ENCODE measurements at places on chromosomes 13 and 19. TPM values are rescaled to one million over a fixed set of nuclear protein-coding genes. Genes with fewer than 3 reads are reported as not detected.
A peak's percentile ranks its signal among the peaks of the same experiment; 100 is the strongest.

SPRED3 gene
- total RNA-seq = not detected

- H3K4me1 ChIP-seq = peaks cover 44% of the 10 kb centered on the region
- H3K27ac ChIP-seq = peak overlapping the region; percentile 96
- DNase-seq = peak; percentile 76
- no peaks in the 10 kb centered on the region for H3K36me3 ChIP-seq
- no peaks in the 10 kb centered on the region for H3K27me3 ChIP-seq
- peak overlapping the region; percentile 62 for H3K4me3 ChIP-seq
These were observed 63.9 kb upstream of the STARD13 start for GRCh38 chr13:33349288-33349985.

GRCh38 chr19:34881982-34882381 lies 44.7 kb upstream of the ZNF30 start:
- H3K36me3 ChIP-seq = no peaks in the 10 kb centered on the region
- DNase-seq = no peak
- no peak overlapping the region for H3K27ac ChIP-seq
- no peak overlapping the region for H3K4me3 ChIP-seq
- no peaks in the 10 kb centered on the region for H3K4me1 ChIP-seq
- H3K27me3 ChIP-seq = no peaks in the 10 kb centered on the region

PABPC3 gene
- total RNA-seq = not detected

- H3K27ac ChIP-seq = no peak overlapping the region
- no peak for DNase-seq
- peaks cover 5% of the 10 kb centered on the region for H3K36me3 ChIP-seq
- no peaks in the 10 kb centered on the region for H3K27me3 ChIP-seq
- no peaks in the 10 kb centered on the region for H3K4me1 ChIP-seq
- H3K4me3 ChIP-seq = no peak overlapping the region
These were observed 70.0 kb downstream of the ZNF568 start for GRCh38 chr19:36986131-36986530.

DNA sequence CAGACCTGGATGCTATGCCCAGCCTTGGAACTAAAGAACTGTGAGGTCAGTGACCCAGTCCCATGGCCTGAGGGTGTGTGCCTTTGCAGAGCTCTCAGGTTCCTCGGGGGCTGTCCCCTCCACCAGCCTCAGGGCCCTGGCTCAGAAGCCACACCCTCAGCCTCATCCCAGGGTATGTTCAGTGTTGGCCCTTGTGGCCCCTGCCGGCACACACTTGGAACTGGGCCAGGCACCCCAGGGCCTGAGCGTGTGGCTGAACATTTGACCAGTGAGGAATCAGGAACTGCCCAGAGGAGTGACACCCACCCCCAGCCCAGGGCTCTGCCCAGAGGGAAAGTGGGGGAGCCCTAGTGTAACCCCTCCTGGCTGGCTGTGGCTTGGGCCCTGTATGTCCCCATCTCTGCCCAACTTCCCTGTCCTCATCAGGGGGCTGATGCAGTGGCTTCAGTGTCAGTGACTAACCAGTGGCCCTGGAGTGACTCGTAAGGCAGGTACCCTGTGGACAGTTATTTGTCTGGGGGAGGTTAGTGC lies 10.0 kb downstream of the NKPD1 start:
- no peak overlapping the region for H3K4me3 ChIP-seq
- H3K27me3 ChIP-seq = peaks cover 41% of the 10 kb centered on the region
- H3K4me1 ChIP-seq = peaks cover 28% of the 10 kb centered on the region
- H3K36me3 ChIP-seq = peaks cover 12% of the 10 kb centered on the region
- no peak for DNase-seq
- no peak overlapping the region for H3K27ac ChIP-seq

- no peak overlapping the region for H3K4me3 ChIP-seq
- H3K27me3 ChIP-seq = no peaks in the 10 kb centered on the region
- peak overlapping the region; percentile 73 for H3K27ac ChIP-seq
- H3K36me3 ChIP-seq = no peaks in the 10 kb centered on the region
These were observed 83.5 kb upstream of the RNF113B start for GRCh38 chr13:98260357-98261164.

GRCh38 chr13:78012046-78012445 lies 93.4 kb upstream of the EDNRB start:
- H3K4me3 ChIP-seq = no peak overlapping the region
- no peaks in the 10 kb centered on the region for H3K27me3 ChIP-seq
- H3K27ac ChIP-seq = no peak overlapping the region
- H3K4me1 ChIP-seq = no peaks in the 10 kb centered on the region

LMTK3 gene
- 1.1 TPM for total RNA-seq

DNA sequence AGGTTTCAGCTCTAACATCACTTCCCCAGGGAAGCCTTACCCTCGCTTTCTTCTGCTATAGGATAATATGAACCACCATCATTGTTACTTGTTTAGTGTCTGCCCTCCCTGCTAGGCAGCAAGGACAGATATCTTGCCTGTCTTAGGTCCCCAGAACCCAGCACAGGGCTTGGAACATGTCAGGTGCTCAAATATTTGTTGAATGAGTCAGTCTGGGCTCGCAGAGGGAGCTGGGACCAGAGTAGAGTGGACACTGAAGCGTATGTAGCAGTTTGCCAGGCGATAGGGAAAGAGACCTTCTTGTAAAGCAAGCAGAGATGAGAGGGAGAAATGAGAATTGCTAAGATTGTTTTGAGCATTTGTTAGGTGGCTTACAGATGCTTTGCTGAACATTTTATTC lies 11.7 kb downstream of the BCKDHA start:
- no peaks in the 10 kb centered on the region for H3K4me1 ChIP-seq
- H3K27me3 ChIP-seq = no peaks in the 10 kb centered on the region
- DNase-seq = no peak
- no peak overlapping the region for H3K4me3 ChIP-seq
- peaks cover 22% of the 10 kb centered on the region for H3K36me3 ChIP-seq

DNA sequence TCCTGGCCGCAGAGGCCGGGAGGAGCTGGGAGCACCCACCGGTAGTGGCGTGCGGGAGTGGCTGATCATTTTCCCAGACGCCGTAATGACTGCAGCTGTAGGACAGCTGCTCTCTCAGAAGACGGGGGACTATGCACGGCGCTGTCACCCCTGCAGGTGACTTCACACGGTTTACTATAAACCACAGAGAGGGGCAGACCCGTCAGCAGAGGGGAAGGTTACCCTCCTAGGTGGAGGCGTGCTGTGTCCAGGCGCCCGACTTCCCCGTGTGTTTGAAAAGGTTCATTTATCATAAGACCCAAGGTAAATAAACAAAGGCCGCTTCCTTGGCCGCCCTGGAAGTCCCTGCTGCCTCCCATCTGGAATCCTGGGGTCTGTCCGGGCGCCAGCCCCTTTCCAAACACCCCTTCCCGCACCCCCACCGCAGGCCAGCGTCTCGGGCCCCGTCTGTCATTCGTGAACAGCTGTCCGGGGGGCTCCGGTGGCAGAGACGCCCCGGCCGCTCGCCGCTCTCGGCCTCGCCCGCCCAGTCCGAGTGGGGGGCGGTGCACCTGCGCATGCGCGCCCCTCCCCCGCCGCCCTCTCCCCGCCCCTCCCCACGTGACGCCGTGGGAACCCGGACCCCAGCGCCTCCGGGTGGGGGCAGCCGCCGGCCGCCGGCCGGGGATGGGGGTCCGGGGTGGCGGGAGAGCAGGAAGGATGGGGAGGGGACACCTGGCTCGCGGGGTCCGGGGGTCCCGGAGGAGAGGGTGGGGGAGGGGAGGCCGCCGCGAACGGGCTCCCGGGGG lies 915 bp downstream of the SHC2 start:
- H3K4me1 ChIP-seq = peaks cover 16% of the 10 kb centered on the region
- no peaks in the 10 kb centered on the region for H3K36me3 ChIP-seq
- peak overlapping the region; percentile 82 for H3K27ac ChIP-seq
- no peaks in the 10 kb centered on the region for H3K27me3 ChIP-seq
- DNase-seq = peak; percentile 89

DNA sequence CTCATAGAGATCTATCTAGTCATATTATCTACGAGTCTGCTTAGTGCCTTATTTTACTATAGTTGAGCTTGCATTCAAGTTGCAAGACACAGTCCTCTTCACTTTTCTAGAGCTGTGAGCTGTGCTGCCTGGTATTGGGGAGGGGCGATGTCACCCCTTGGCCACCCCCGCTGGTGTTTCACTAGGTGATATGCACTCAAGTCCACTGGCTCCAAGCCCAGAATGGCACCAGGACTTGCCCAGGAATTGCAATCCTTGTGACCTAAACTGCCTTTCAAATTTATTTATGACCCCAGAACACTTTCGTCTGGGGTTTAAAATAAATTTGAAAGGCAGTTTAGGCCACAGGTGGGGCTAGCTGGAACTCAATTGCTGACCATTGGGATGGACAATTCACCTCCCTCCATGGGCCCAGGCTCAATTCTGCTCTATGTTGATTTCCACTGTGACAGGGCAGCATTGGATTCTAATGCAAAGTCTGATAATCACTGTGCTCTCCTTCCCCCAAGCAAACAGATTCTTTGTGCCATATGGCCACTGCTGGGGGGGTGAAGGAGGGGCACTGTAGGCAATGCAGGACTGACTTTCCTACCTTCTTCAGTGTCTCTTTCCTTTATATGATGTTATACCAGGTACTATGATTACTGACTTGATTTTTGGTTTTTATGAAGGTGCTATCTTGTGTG lies 1244.2 kb upstream of the MIR17HG start:
- DNase-seq = no peak
- no peak overlapping the region for H3K4me3 ChIP-seq
- no peak overlapping the region for H3K27ac ChIP-seq
- no peaks in the 10 kb centered on the region for H3K4me1 ChIP-seq
- no peaks in the 10 kb centered on the region for H3K27me3 ChIP-seq

FUT6 gene
- not detected for total RNA-seq

ATP7B gene
- total RNA-seq = 6.1 TPM

DNA sequence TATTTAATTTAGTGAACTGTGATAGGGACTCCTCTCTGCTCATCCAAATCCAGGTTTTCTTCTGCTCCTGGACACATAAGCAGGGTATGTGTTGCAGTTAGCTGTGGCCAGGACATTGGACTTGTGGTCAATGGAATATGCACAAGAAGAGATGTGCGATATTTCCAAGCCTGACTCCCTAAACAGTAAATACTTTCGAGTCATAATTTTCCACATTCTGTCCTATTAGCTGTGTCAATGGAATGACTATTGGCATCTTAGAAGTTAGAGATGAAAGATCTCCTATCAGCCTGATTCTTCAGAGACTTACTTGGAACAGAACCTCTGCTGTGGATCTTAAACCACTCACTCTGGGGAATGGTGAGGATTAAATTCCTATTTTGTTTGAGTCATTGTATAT lies 771.0 kb downstream of the EFNB2 start:
- H3K27ac ChIP-seq = no peak overlapping the region
- DNase-seq = no peak
- H3K4me3 ChIP-seq = no peak overlapping the region
- H3K36me3 ChIP-seq = no peaks in the 10 kb centered on the region

- H3K4me1 ChIP-seq = no peaks in the 10 kb centered on the region
- no peaks in the 10 kb centered on the region for H3K36me3 ChIP-seq
- peak overlapping the region; percentile 47 for H3K27ac ChIP-seq
- DNase-seq = no peak
These were observed 62.0 kb upstream of the EDNRB start for GRCh38 chr13:77980592-77980991.

- no peak for DNase-seq
- no peaks in the 10 kb centered on the region for H3K36me3 ChIP-seq
- peaks cover 11% of the 10 kb centered on the region for H3K4me1 ChIP-seq
- no peaks in the 10 kb centered on the region for H3K27me3 ChIP-seq
- H3K27ac ChIP-seq = no peak overlapping the region
- no peak overlapping the region for H3K4me3 ChIP-seq
These were observed 20.0 kb upstream of the CYSLTR2 start for GRCh38 chr13:48633700-48634099.

STOML3 gene
- total RNA-seq = not detected

DNA sequence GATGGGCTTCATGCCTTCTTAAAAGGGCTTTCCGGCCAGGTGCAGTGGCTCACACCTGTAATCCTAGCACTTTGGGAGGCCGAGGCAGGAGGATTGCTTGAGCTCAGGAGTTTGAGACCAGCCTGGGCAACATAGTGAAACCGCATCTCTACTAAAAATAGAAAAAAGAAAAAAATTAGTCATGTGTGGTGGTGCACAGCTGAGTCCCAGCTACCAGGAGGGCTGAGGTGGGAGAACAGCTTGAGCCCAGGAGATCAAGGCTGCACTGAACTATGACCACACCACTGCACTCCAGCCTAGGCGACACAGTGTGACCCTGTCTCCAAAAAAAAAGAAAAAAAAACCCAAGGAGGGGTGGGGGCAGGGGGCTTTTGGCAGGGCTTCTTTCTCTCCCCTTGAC lies 7.2 kb downstream of the CARS2 start:
- H3K36me3 ChIP-seq = peaks cover 46% of the 10 kb centered on the region
- H3K27me3 ChIP-seq = no peaks in the 10 kb centered on the region
- H3K4me1 ChIP-seq = peaks cover 15% of the 10 kb centered on the region
- no peak for DNase-seq
- H3K4me3 ChIP-seq = no peak overlapping the region

TFDP1 gene
- total RNA-seq = 46.0 TPM

DNA sequence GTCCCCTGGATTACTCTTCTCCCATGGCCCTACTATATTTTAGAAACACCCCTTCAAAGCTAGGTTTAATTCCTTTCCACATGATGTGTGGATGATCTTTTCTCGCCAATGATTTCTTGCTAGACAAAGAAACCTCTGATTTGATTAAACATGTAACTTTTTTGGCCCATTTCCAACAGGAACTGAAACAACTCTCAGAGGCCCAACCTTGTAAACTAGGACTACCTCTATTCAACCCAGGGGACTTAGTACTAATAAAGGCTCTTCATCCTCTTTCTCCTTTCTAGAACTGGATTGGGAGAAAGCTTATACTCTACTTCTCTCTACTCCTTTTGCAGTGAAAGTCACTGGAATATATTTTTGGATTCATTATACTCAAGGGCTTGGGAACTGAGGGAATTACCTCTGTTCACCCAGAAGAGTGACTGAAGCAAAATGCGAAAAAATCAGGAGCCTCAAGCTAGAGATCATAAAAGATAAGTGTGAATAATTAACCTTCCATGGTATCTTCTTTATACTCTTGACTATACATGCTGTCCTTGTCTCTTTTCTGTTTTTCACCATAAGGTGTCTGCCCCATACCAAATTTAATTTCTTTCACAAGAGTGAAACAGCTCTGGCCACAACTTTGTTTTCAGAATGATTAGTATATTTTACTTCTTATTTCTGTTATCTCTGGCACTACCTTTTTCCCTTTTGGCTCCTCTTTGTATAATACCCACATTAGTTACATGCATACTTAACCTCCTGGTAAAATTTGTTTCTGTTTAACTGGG lies 977.6 kb downstream of the SLITRK5 start:
- no peak overlapping the region for H3K27ac ChIP-seq
- H3K27me3 ChIP-seq = no peaks in the 10 kb centered on the region
- DNase-seq = no peak
- H3K36me3 ChIP-seq = no peaks in the 10 kb centered on the region
- no peak overlapping the region for H3K4me3 ChIP-seq

All from sigmoid colon (tissue), 7 donors.